ENCODE measurements at places on chromosomes 6 and 20.

DNA sequence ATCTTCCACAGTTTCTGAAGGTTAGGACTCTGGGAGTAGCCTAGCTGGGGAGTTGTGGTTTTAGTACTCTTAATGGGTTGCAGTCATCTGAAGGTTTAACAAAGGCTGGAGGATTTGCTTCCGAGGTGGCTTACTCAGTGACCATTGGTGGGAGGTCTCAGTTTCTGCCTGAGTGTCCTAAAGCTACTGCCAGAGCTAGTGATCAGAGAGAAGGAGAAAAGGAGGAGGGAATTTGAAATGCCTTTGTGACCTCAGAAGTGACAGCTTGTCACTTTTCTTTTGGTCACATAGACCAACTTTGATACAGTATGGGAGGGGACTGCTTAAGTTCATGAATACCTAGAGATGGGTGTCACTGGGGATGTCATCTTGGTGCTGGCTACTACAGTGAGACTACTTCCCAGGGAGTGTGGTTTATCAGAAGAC, 41.3 kb downstream of the NCOA3 start:
- DNase-seq, result no peak

- DNase-seq, result no peak
These were observed 81.7 kb upstream of the CD83 start for GRCh38 chr6:14035874-14036273.

DNA sequence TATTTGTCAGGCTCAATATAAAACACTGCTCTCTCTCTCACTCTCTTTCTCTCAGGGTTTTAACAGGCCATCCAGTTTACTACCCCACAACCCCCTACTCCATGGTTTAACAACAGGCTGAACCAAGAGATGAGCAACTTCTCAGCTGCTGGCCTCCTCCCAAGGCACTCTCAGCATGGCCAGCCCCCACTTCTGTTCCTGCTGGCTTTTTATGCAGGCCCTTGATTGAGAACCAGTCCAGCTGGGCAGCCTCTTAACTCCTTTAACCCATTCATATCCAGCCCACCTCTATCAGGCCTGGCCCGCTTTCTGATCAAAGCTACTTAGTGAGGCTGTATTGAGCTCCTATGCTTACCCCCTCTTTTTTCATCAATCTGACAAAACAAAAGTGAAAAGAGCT, 346.8 kb upstream of the POU3F2 start:
- no peak for DNase-seq

- no peak for DNase-seq
These were observed 27.1 kb downstream of the CDS2 start for GRCh38 chr20:5153612-5154542.

DNA sequence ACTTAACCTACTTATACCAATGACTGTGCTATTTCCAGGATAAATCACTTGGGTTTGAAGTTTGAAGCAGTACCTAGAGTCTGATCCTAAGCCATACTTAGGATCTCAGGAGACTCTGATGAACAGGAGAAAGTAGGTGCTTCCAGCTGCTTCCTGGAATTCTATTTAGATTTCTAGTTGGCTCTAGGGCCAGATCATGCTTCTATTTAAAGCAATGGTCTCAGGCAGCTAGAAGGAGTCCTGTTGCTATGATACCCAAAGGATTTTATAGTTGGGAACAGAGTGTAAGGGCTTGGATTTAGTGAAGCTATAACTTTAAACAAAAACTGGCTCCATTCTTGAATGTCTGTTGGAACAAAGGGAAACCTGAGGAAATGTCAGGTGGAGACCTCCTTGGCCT, 52.4 kb upstream of the TINAG start:
- DNase-seq, result no peak

DNA sequence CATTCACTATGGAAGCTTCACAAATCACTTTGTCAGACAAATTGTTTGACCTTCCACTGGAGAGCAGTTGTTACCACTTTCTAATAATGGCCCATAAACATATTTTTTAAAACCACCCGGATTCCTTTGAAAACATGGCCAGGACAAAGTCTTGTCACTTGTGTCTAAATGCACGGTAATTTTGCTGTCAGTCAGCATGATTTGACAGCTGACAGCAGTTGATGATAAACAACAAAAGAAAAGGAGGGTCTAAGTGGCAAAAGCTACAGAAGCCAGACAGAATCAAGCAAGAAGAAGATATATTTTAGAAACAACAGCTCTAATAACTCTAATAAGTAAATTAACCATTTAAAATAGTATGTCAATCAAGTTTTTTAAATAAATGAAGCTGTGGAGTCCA, 27.7 kb upstream of the CARMIL1 start:
- DNase-seq, result no peak

DNA sequence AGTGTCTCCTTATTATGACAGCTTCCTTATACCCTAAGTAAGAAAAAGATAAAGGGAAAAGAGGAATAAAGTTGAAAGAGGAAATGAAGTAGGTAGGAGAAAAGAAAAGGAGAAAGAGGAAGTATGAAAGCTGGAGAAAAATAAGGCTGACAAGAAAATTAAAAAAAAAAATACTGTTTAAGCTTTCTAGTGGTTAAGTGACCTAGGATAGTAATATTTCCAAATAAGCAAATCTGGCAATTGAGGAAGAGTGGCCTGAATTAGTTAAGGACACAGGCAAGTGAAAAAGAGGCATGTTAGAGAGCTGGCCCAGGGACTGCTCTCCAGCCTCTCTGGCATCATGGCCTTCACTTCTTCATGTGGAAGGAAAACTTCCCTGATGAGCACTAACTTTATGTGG, 76.5 kb upstream of the ADGRF1 start:
- DNase-seq, result no peak

GRCh38 chr6:74249658-74250057, 553.7 kb downstream of the CD109 start:
- no peak for DNase-seq

GRCh38 chr6:69796073-69796641, 653 bp downstream of the LMBRD1 start:
- DNase-seq, result no peak

GRCh38 chr6:88992741-88993552, 29.5 kb upstream of the RNGTT start:
- DNase-seq, result no peak

DNA sequence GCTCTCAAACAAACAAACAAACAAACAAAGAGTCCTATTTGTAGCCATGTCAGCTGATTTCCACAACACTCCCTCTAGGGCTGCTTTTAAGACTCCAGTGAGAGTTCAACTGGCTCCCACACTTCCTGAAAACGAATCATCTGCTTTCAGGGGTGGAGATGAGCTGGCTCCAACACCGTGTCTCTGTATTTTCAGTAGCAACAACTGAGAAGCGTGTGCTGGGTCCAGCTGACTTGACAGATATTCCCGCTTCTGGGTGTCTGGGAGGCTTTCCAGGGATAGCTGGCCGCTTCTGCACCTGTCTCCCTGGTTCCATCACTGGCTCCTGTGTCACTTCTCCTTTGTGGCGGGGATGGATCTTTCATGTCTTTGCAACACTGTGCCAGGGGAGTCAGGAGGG, 272.5 kb upstream of the SOX4 start:
- DNase-seq, result no peak

DNA sequence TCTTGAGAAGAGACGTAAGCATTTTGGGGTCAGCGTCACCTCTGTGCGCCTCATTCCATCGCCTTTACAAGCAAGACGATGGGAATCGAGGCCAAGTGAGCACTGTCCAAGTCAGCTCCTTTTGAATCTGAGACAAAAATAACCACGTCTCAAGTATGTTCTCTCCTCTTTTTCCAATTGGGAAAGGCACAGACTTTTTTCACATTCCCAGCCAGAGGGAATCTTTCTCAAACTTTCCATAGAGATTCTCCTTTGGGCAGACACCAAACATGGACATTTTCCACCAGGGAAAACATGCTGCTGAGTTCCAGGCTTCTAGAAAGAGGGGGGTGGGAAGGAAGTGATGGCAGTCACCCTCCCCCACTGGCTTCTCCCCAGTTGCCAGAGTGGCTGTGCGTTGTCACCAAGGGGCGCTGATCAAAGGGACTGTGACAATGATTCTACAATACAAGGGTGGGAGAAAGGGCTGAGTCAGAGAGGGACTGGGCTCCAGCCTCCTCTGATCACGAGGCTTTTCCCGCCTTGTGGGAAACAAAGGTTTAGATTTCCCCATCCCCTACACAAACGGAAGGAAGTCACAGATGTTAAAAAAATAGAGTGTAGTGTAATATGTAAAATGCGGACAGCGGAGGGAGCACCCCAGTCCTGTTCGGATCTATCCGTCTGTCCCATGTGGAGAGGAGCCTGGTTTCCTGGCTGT, 281.9 kb upstream of the RNF24 start:
- no peak for DNase-seq

DNA sequence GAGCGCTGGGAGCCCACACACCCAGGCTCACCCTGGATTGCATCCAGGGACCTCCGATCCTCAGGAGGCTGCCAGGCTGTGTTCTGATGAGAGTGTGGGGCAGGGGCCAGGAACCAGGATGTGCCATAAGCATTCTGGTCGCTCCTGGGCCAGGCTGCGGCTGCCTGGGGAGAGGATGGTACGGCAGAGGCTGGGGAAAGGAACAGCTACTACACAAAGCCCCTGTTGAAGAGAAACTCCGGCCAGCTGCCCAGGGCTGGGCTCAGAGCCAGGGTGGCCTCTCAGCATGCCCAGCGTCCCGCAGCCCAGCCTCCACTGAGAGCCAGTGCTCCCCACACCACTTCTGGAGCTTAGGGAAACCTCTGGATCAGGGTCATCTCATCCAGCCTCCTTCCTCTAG, 21.7 kb upstream of the OCSTAMP start:
- DNase-seq, result no peak

DNA sequence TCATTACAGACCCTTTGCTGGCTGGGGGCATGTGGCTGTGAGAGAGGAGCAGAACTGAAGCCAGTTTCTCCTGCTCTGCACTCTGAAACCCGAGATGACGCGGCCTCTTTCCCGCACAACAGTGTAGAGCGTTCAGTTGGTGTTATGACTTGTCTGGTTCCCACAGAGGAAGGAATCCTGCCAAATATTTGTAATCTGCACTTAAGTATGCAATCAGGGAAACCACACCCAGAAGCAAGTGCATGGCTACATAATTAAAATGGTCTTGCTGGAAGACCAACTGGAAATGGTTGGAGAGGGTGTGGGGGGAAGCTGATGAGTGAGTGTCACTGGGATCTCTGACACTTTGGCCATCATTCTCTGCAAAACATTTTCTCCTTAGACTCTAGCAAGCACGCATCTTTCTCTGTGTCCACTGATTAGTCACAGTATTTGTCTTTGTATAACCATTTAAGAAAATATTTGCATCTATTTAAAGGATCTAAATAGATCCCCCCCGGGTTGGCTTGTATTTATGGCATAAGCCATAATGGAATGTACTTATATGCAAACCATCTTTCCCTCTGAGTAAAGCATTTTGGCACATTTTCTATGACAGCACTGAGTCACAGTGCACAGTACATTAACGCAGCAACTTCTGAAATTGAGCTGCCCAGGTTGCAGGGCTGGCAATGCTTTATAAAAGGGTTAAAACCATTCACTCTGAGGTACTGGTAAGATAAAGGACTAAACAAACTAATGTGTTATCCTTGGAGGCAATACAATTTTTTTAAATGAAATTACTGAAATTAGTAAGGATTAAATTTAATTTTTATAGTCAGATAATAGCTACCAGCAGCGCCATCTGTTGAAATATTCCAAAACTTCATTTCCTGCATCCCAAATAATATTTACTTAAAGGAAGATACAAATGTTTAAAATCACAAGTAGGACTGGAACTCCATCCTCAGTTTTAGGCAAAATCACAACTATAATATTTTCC, 76.7 kb downstream of the FOXC1 start:
- no peak for DNase-seq

GRCh38 chr20:58706975-58707681, 14.5 kb downstream of the NPEPL1 start:
- peak; percentile 29 for DNase-seq

DNA sequence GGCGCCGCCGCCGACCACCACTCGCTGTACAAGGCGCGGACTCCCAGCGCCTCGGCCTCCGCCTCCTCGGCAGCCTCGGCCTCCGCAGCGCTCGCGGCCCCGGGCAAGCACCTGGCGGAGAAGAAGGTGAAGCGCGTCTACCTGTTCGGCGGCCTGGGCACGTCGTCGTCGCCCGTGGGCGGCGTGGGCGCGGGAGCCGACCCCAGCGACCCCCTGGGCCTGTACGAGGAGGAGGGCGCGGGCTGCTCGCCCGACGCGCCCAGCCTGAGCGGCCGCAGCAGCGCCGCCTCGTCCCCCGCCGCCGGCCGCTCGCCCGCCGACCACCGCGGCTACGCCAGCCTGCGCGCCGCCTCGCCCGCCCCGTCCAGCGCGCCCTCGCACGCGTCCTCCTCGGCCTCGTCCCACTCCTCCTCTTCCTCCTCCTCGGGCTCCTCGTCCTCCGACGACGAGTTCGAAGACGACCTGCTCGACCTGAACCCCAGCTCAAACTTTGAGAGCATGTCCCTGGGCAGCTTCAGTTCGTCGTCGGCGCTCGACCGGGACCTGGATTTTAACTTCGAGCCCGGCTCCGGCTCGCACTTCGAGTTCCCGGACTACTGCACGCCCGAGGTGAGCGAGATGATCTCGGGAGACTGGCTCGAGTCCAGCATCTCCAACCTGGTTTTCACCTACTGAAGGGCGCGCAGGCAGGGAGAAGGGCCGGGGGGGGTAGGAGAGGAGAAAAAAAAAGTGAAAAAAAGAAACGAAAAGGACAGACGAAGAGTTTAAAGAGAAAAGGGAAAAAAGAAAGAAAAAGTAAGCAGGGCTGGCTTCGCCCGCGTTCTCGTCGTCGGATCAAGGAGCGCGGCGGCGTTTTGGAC, 2.0 kb downstream of the SOX4 start:
- peak; percentile 32 for DNase-seq

- no peak for DNase-seq
These were observed 28.2 kb upstream of the PAX1 start for GRCh38 chr20:21677261-21677660.

GRCh38 chr6:28220257-28221133, 4.6 kb upstream of the ZSCAN9 start:
- no peak for DNase-seq

GRCh38 chr6:36577301-36577700, 16.9 kb upstream of the SRSF3 start:
- no peak for DNase-seq

- DNase-seq, result no peak
These were observed 11.5 kb upstream of the IPCEF1 start for GRCh38 chr6:154367839-154368695.

DNA sequence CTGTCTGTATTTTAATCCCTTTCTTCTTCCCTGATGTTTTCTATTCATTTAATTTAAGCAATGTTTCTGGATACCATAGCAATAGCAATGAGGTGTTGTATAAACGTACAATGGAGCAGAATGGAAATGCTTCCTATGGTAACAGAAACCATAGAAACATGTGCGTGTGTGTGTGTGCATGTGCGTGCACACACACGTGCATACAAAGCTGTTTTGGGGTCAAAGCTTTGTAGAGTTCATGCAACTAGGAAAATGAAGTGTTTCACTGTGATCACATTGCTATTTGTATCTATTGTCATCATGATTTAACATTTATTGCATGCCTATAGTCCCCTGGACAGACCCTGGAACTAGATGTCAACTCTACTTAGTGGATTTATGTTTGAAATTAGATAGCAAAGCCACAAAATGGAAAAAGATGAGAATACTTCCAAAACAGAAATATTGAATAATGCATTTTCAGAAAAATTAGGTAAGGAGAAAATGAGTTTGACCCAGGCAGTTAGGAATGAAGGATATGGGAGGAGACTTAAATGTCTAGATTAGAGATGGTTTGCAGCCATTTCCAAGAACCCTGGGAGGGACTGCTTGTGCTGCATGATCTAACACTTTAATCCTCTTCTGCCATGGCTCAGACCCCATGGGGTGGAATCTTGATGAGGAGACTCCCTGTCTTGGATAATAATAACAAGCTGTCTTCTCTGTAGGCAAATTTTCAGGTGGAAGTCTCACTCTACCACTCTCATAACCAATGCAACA, 124.4 kb downstream of the TRMT11 start:
- no peak for DNase-seq

- DNase-seq, result no peak
These were observed 26.6 kb upstream of the TGM2 start for GRCh38 chr20:38191654-38192053.
